CD8-positive, alpha-beta memory T cell (primary cell): ENCODE measurements at places on chromosomes 3 and 15. TPM values are rescaled to one million over a fixed set of nuclear protein-coding genes. Genes with fewer than 3 reads are reported as not detected.
A peak's percentile ranks its signal among the peaks of the same experiment; 100 is the strongest.

Gene CSPG5
- not detected for polyA plus RNA-seq

Gene TRANK1
- polyA plus RNA-seq: 33.2 TPM

Gene PPP1R14D
- polyA plus RNA-seq: not detected

Gene KBTBD12
- not detected for polyA plus RNA-seq

Gene VIPR1
- 12.7 TPM for polyA plus RNA-seq

Gene PLSCR4
- not detected for polyA plus RNA-seq

DNA sequence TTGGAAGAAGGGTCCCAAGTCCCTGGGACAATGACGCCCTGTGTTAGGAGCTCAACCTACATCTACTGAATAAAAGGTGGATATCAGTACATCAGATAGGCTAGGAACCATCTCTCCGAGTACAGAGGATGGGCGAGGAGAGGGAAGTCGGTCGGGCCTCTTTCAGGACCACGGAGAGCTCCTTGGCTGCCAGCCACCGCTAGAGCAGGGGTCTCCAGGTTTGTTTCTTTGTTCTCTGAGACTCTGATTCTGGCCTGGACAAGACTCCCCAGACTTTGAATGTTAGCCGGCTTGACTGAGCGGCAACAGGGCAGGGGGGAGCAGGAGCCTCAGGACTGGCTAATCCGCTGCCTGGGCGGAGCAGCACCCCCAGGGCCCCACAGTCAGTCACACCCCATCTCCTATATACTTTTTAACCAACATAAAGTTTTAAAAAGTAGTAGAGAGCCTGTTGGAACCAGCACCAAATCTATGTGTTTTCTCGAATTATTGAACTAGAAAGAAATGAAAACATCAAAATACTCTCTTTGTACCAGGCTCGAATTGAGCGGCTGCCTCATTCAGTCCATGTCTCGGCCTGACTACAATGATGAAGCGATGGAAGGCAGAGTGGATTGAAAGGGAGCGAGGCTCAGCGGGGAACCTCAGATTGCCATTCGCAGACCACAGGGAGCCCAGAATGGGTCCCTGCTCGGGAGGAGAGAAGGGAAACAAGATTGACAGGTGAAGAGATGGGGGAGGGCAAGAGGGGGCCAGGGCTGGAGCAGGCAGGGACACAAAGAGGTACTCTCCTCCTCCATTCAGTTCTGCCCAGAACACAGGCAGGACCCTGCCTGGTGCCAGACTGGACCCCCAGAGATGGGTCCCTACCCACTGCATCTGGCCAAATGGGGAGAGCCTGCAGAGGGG, 131.6 kb downstream of the TPRA1 start:
- DNase-seq: no peak
- H3K4me3 ChIP-seq: no peak overlapping the region
- no peaks in the 10 kb centered on the region for H3K4me1 ChIP-seq
- peaks cover 12% of the 10 kb centered on the region for H3K27me3 ChIP-seq
- H3K27ac ChIP-seq: no peak overlapping the region
- no peaks in the 10 kb centered on the region for H3K36me3 ChIP-seq

GRCh38 chr15:96300836-96301235, 29.7 kb upstream of the NR2F2 start:
- H3K36me3 ChIP-seq: no peaks in the 10 kb centered on the region
- no peaks in the 10 kb centered on the region for H3K27me3 ChIP-seq
- no peak overlapping the region for H3K27ac ChIP-seq
- DNase-seq: no peak
- H3K4me1 ChIP-seq: no peaks in the 10 kb centered on the region

DNA sequence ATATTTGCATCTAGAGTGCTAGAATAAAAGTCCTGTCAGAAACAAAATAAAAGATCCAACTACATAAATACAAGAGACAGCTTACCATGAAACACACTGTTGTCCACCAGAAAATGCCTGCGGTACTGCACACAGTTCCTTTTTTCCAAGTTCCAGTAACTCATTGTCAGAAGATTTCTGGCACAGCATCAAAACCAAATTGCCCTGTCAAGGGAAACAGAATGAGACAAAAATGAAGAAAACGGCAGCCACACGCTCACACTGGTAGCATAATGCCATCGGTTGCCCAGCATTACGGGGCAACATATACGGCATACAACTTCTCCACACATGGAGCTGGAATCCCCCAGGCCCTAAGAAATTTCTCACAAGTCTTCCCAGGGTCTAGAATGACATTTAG, 40.8 kb downstream of the PLCH1 start:
- H3K36me3 ChIP-seq: no peaks in the 10 kb centered on the region
- no peaks in the 10 kb centered on the region for H3K4me1 ChIP-seq
- no peak overlapping the region for H3K27ac ChIP-seq
- no peaks in the 10 kb centered on the region for H3K27me3 ChIP-seq

DNA sequence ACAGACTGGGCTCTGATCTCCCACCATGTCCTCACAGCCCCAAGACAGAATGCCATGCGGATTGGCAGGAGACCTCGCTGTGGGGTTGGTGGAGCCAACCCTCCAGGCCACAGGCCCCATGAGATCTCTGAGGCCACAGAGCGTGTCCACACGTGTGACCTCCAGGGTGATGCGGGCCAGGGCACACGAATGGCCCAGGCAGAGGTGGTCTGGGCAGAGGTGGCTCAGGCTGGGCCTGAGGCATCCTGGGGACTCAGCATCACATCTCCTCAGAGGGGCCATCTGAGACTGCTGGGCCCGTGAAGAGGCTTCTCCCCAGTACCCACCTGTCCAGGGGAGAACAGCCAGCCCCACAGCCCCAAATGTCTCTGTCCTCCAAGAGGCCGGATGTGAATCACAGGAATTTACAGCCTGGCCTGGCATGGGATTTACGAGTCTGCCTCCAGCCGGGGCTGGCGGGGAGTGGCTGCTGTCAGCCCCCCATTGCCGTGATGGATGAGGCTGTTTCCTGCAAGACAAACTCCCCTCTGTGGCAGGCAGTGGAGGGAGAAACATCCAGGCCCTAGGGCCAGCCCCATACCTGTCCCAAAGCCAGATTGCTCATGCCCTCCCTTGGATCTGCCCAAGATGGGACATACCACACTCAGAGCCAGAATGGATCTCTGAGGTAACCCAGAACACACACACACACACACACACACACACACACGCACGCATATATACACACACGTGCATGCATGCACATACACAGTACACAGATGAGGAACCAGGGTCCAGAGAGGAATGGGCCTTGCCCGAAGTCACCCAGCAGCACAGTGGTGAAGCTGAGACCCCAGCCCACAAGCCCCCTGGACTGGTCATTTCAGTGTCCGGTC, 208.3 kb downstream of the TBC1D2B start:
- no peaks in the 10 kb centered on the region for H3K36me3 ChIP-seq
- H3K27me3 ChIP-seq: no peaks in the 10 kb centered on the region
- no peaks in the 10 kb centered on the region for H3K4me1 ChIP-seq
- H3K27ac ChIP-seq: no peak overlapping the region

DNA sequence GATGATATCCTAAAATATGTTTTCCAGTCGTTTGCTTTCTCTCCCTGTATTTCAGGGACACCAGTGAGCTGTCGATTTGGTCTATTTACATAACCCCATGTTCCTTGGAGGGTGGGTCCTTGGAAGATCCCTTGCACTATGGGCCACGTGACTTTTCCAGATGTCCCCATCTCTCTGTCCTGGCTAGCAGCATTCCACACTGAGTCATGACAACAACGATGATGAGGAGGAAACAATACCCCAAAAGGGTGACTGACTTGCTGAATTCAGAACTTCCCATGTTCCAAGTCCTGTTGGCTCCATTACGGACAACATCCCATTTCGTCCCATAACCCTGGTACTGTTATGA, 134.3 kb downstream of the NSMCE3 start:
- H3K4me1 ChIP-seq: no peaks in the 10 kb centered on the region
- DNase-seq: no peak
- H3K4me3 ChIP-seq: no peak overlapping the region
- no peak overlapping the region for H3K27ac ChIP-seq

GRCh38 chr15:93428150-93428549, 339.1 kb upstream of the RGMA start:
- H3K4me1 ChIP-seq: no peaks in the 10 kb centered on the region
- DNase-seq: no peak
- H3K27me3 ChIP-seq: no peaks in the 10 kb centered on the region
- no peaks in the 10 kb centered on the region for H3K36me3 ChIP-seq

DNA sequence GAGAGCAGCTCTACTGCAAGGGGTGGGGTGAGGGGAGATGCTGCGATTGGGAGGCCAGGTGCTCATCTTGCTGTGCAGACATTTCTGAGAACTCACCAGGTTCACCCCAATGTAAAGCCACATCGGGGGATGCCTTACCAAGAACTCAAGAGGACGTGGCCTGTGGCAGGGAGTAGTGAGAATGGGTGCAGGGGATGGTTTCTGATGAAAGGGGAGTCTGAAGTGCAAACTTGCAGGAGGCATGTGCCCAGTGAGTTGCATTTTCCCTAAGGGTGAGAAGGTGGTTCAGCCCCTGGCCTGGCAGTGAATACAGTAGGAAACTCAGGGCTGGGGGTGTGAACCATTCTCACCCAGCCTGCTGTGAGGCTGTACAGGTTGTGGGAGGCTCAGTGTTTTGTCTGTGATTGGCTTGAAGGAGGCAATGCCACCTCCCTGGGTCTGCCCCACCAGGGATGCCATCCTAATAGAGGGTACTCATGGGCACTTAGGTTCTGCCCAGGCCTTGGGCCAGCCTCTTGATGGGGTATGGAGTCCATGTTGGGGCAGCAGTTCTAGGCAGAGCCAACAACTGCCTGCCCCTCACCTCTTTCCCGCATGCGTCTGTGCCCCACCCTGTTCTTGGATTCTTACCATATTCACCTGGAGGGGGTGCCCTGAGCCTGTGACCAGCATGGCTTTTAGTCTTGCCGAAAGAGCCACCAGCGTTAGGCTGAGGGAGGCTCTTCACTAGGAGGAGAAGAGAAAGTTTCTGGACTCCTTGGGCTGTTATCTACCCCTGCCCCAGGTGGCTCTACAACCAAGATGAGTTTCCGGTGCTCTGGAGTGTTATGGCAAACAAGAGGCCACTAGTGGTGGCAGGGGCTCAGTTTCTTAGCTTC, 4.5 kb downstream of the HEMK1 start:
- DNase-seq: no peak
- H3K36me3 ChIP-seq: peaks cover 7% of the 10 kb centered on the region
- peak overlapping the region; percentile 65 for H3K27ac ChIP-seq
- peaks cover 93% of the 10 kb centered on the region for H3K4me1 ChIP-seq
- no peaks in the 10 kb centered on the region for H3K27me3 ChIP-seq

DNA sequence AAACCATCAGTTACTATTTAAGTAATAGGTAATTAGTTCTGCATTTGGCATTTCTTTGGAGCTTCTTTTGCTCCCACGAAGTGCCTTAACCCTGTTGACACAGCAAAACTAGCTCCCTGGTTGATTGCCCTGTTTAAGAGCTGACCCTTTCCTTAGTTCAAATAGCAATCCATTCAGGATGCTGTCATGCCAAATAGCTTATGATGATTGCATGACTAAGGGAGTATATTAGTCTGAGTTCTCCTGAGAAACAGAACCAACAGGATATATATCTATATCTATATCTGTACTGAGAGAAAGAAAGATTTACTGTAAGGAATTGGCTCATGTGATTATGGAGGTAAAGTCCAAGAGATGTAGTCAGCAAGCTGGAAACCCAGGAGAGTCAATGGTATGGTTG, 50.3 kb upstream of the SPRED1 start:
- no peak overlapping the region for H3K27ac ChIP-seq
- no peaks in the 10 kb centered on the region for H3K36me3 ChIP-seq
- no peaks in the 10 kb centered on the region for H3K4me1 ChIP-seq
- no peaks in the 10 kb centered on the region for H3K27me3 ChIP-seq
- H3K4me3 ChIP-seq: no peak overlapping the region

GRCh38 chr3:70108072-70108471, 108.5 kb downstream of the SAMMSON start:
- H3K27me3 ChIP-seq: no peaks in the 10 kb centered on the region
- no peak overlapping the region for H3K27ac ChIP-seq
- no peak for DNase-seq
- H3K4me1 ChIP-seq: no peaks in the 10 kb centered on the region
- H3K36me3 ChIP-seq: no peaks in the 10 kb centered on the region

- DNase-seq: no peak
- H3K27ac ChIP-seq: no peak overlapping the region
- H3K27me3 ChIP-seq: no peaks in the 10 kb centered on the region
- H3K4me1 ChIP-seq: no peaks in the 10 kb centered on the region
- no peak overlapping the region for H3K4me3 ChIP-seq
Observed at GRCh38 chr3:110821586-110821985, 250.0 kb upstream of the NECTIN3 start.

DNA sequence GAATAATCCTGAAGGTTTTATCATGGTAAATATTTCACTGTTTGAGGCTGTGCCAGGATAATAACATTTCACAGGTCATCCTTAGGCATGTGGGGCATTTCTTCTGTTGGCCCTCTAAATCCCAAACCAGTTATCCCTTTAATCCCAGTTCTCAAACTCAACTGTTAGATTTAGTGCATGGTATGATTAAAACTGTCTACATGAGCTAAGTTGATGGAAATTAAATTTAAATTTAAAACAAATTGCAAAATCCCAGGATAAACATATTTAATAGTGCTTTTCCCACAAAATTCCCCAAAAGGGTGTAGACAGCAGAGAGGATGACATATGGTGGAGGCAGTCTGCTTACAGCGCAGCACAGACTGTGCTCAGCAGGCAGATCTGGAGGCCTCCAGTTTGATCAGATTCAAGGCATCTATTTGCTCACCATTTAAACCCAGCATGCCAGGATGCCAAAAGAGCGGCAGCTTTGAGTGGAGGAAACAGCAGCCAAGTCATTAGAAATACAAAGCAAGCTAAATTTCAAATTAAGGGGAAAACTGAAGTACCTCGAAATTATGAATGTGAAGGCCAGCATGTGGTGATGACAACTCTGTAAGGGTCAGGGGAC, 325.8 kb downstream of the KCNH8 start:
- H3K27me3 ChIP-seq: no peaks in the 10 kb centered on the region
- no peak overlapping the region for H3K27ac ChIP-seq
- H3K36me3 ChIP-seq: no peaks in the 10 kb centered on the region
- no peak overlapping the region for H3K4me3 ChIP-seq

DNA sequence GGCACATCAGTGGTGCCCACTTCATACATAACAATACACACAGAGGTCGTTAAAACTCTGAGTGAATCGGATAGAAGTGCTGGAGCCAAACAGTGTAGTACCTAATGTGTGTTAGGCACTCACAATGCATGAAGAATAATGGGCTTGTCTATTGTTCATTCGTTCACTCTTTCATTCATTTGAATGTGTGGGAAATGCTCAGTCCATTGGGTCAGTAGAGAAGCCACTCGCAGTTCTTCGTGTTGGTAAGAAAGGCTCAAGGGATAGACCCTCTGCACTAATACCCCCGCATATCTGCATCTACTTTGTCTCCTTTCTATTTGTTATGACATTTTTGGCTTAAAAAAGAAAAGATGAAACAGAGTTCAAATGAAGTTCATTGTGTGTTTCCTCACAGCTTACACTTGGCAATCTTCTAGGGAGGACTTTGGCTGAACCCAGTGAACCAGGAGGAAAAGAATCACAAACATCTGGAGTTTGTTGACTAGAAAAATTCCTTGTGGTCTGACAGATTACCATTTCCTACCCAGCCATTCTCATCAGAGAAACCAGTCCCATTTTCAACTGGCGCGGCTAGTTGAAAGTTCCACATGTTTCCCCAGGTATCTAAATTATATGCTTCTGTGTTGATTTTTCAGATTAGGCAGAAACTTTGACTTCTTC, 32.8 kb upstream of the MFSD1 start:
- no peaks in the 10 kb centered on the region for H3K36me3 ChIP-seq
- no peaks in the 10 kb centered on the region for H3K27me3 ChIP-seq
- no peaks in the 10 kb centered on the region for H3K4me1 ChIP-seq
- DNase-seq: no peak
- no peak overlapping the region for H3K4me3 ChIP-seq

- DNase-seq: no peak
- no peaks in the 10 kb centered on the region for H3K4me1 ChIP-seq
- no peak overlapping the region for H3K4me3 ChIP-seq
Observed at GRCh38 chr3:131546441-131546840, 43.7 kb upstream of the MRPL3 start.

GRCh38 chr3:45043728-45044299, 17.7 kb downstream of the CLEC3B start:
- H3K4me1 ChIP-seq: peaks cover 19% of the 10 kb centered on the region
- H3K4me3 ChIP-seq: no peak overlapping the region
- H3K36me3 ChIP-seq: no peaks in the 10 kb centered on the region
- no peak for DNase-seq
- H3K27me3 ChIP-seq: no peaks in the 10 kb centered on the region
